ENCODE measurements at places on chromosomes 1 and 21.
A peak's percentile ranks its signal among the peaks of the same experiment; 100 is the strongest.

- no peak for DNase-seq
Measured at GRCh38 chr1:201123866-201124265, 3.1 kb downstream of the ASCL5 start.

GRCh38 chr1:150557813-150558212, 8.6 kb downstream of the ADAMTSL4 start:
- DNase-seq, result no peak

- no peak for DNase-seq
Measured at GRCh38 chr21:39164523-39164922, 18.7 kb downstream of the PSMG1 start.

DNA sequence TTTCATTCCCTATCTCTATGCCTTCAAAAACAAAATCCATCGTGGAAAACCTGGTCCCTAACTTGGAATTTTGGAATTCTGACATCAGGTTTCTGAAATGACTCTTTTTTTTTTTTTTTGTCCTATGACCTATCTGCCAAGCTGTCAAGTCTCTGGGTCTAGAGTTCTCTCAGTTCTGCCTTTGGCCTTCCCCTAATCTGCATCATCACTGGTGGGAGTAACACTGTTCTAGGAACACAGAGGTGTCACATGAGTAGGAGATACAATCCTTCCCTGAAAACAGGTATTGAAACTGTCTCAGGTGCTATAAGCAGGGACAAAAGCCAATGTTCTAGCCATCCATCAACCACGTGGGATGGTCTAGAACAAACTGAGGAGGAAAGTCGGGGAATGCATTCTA, 142.0 kb upstream of the ATP1B1 start:
- no peak for DNase-seq

DNA sequence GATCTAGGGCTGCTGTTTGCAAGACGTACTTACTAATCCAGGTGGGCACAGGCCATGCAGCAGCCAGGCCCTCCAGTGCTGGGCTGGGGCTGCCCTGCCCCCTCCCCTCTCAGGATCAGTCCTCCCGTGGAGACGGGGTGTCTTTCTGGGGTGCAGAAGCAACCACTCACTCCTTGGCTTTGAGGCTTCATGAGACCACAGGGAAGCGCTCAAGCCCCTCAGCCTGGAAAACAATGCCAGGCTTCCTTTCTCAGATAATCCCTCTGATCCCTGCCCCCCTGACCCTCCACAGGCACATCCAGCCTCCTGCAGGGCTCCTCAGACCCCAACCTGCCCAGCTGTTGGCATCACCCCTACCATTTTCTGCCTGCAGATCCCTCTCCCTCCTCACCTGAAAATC, 13.9 kb upstream of the C2CD2 start:
- DNase-seq, result no peak

DNA sequence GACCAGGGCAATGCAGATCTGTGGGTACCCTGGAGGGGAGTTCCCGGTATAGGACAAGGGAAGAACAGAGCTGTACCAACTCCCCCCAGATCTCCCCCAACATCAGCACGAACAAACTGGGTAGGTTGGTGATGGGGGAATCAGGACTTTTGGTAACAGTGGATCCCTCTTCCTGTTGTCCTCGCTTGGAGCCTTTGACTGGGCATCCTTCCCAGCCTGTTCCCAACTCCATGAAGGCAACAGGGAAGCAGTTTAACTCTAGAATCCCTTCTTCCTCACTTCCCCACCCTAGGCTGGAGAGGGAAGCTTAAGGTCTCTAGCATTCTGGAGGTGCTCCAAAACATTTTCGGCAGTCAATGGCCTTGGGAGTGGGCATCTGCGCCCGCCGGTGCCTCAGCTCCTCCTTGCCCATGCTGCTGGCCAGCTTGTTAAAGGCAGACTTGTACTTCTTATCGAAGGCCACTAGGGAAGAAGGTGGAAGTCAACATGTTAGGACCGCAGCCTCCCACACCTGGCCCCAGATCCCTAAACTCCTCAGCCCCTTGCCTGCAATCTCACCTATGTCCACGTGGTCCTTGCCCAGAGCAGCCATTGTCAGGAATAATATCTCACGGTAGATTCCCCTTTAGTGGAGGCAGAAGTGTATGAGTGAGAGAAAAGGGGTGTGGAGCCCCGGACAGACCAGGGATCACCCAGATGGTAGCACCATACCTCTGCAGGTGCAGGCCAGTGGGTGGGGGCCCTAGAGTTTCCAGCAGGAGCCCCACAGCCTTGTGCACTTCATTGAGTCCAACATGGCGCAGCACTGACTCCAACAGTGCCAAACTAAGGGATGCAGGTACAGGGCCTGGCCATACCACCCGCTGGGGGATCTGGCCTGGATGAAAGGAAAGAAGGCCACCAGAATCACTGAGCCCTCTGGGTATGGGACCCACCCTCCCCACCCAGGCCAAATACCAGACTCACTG, 7.5 kb upstream of the GATAD2B start:
- no peak for DNase-seq

GRCh38 chr1:230085178-230085515, 18.1 kb downstream of the GALNT2 start:
- DNase-seq, result no peak

DNA sequence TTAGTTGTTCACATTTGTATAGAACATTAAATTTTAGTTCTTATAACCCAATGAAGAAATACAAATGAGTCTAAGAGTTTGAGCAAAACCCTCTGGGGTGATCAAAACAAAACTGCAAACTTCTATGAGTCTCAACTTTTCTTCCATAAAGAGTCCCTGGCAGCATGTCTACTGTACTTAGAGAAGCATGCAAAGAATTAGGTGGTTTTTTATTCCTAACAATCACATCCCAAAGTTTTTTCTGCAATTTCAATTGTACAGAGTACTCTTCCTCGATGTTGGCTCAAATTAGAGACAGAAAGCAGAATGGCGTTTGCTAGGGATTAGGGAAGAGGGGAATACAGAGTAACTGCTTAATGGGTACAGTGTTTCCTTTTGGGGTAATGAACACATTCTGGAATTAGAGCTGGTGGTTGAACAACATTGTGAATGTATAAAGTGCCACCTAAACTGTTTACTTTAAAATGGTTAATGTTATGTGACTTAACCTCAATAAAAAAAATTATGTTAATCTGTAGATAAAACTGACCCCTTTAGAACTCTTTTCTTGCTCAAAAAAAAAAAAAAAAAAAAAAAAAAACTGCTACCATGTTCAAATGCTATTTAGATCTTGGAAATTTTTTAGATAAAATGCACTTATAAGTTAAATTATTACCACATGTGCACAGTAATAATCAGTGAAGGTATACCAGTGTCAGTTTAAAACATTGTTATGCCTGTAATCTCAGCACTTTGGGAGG, 4.8 kb downstream of the RC3H1 start:
- no peak for DNase-seq

DNA sequence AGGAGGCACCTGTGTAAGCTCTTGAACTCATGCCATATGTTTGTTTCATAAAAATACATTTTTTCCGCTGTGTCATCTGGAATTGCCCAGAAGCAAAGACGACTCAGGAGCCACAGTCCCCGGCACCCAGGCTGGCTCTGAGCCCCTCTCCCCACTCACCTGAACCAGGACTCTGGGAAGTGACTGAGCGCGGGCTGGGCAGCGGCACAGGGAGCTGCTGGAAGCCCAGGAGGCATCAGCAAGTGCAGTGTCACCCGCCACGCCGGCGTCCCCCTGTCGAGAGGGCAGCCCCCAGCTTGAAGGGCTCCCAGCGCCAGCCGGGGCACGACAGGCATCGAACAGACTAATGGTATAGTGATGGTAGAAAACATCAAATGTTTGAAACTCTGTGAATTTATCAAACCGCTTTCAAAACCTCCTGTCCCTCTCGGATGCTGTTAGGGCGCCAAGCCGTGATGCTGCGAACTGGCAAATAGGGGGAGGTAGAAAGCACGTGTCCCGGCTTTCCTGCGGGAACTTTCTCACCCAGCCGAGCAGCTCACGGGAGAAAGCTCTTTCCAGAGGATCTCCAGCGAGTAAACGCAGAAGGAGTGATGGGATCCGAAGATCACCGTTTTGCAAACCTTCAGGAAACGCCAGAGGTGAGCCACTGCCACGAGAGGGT, 57.8 kb upstream of the COL18A1 start:
- no peak for DNase-seq

DNA sequence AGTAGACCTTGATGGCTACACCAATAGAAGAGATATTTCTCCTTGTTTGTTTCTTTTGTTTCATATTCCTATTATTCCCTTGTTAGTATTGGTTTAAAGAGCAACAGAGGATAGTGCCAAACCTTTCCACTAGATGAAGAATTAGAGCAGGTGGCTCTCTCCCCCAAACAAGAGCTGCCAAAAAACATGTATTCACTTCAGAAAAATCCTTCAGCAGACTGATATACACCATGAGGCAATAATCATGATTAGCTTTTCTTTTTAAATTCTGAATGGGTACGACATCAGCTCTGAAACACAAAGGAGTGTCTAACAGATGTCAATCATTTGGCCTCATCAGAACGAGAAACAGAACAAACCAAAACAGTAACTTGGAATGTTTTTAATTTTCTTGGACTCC, 67.3 kb upstream of the MAP10 start:
- DNase-seq, result no peak

GRCh38 chr1:202619505-202619904, 90.7 kb downstream of the SYT2 start:
- DNase-seq, result no peak

DNA sequence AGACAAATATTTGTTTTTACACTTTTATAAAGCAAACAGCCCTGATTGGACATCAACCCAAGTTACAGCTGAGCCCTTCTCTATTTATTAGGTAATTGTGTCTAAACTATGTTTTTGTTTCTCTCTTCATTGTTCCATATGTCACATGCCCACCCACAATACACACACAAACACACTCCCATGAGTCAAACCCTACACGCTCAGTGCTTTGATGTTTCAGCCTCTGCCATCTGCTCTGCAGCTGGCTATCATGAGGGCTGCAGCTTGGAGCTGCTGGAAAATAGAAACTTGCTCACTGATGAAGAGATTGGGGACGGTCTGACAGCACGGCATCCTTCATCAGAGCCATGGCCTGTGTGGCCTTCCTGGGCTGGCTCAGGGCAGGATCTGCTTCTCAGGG, 41.7 kb downstream of the PSMG1 start:
- no peak for DNase-seq

DNA sequence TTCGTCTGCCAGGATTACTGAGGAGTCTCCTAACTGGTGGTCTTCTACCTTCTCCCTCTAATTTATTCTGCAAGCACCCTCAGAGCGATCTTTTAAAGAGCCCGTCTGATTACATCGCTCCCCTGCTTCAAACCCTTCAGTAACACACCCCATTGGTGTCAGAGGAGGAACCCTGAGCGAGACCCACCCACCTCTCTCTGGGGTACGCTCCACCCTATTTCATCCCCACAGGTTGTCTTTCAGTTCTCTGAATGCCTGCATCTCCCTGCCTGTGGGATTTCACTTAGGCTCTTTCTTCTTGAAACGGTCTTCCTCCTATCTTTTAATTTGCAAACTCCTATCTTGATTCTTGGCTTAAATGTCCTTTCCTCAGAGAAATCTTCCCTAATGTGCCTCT, 39.4 kb downstream of the C1orf21 start:
- no peak for DNase-seq

GRCh38 chr1:247437551-247438505, 20.1 kb downstream of the OR2B11 start:
- no peak for DNase-seq

- no peak for DNase-seq
Measured at GRCh38 chr1:51330331-51331201, at the start of gene TTC39A. Gene TTC39A, minus strand, starts transcription at chr1:51330562. Its CDS starts 85 bp downstream, at chr1:51330477.

- DNase-seq, result no peak
Measured at GRCh38 chr1:58431901-58432620, 114.5 kb downstream of the OMA1 start.

GRCh38 chr1:220521778-220522177, 6.2 kb upstream of the MARK1 start:
- no peak for DNase-seq

GRCh38 chr1:25033828-25034705, 104.0 kb upstream of the RUNX3 start:
- no peak for DNase-seq

DNA sequence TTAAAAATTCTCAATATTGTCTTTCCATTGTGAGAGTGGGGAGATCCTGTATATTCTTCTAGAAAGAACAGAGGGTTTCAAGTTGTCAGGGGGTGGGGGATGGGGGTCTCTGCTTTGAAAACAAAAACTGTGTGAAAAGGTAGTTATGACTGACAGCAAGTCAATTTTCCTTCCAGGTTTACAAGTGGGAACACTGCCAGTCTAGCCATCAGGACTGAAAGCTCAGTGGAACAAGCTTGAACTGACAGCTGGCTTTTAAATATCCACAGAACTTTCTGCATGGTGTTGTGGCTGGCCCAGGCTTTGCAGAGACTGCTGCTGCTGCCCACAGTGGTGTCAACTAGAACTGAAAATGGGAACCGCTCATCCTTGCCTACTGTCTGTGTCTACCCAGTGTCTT, 162.6 kb downstream of the TNR start:
- DNase-seq, result no peak

DNA sequence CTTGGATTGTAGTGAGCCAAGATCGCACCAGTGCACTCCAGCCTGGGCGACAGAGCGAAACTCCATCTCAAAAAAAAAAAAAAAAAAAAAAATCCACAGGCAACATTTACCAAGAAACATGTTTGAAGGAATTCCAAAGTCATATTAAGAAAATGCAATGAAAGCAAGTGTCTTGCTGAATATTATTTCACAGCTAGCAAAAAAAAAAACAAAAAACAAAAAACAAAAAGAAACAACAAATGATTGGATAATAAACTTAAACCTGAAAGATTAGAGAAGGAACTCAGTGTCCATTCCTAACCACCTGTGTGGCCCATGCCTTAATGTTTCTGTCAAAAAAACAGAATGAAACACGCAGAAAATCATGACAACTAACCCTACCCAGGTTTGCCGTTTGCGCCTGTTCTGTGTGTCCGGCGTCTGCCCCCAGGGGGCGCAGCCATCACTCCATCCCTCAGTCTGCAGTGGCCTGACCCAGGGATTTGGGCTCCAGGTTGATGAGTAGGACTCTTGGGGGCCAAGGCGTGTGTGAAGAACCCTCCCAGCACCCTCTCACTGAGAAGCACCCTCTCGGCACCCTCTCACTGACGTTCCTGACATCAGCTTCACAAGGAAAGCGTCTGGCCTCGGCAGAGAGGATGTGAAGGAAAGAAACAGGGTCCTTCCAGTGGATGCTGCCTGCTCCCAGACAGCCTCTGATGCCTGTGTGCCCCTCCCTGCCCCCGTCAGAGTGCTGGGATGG, 19.2 kb upstream of the PTTG1IP start:
- peak; percentile 40 for DNase-seq

GRCh38 chr1:6601049-6601922, 1.4 kb downstream of the KLHL21 start:
- peak; percentile 64 for DNase-seq

GRCh38 chr1:32466761-32467160, 1.9 kb downstream of the ZBTB8B start:
- DNase-seq, result no peak

- DNase-seq, result no peak
Measured at GRCh38 chr21:29074783-29075182, 1.3 kb upstream of the CCT8 start.

DNA sequence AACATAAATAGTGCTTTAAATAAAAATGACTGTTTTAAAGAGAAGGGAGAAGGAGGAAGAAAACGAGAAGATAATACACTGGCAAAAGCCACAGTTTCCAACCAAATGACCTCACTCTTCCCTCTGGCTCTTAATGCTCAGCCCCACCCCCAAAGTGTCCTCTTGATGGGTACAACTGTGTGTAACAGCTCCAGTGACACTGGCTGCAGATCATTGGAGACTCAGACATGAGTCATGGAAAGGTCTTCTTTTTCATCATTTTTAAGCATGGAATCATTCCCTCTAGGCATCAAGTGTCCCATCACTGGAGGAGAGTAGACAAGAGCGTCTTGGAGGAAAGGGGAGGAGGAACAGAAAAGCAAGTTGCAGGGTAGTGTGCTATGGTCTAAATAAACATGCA, 333.0 kb downstream of the PAPPA2 start:
- DNase-seq, result no peak
